Activated CD4-positive, CD25-positive, alpha-beta regulatory T cell (primary cell): ENCODE measurements at places on chromosomes 3 and 15.

GRCh38 chr15:33411596-33412540, 101.1 kb downstream of the RYR3 start:
- no peak for DNase-seq

DNA sequence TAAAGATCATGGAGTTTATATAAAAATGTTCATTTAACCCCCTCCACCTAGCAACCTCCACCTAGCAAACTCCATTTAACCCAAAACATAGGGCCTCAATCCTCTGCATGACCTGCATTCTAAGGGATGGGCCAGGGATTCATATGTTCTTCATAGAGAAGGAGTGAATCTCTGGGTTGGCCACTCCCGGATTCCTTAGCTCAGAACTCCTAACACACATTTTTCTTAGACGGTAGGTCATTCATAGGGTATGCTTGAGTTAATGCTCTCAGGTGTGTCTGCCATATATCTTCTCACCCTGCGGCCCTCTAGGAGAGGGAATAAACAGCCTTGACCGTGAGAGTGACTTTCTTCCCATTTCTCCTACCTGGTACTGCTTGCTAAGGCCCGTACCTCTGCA, 102.0 kb upstream of the IGSF10 start:
- no peak for DNase-seq

DNA sequence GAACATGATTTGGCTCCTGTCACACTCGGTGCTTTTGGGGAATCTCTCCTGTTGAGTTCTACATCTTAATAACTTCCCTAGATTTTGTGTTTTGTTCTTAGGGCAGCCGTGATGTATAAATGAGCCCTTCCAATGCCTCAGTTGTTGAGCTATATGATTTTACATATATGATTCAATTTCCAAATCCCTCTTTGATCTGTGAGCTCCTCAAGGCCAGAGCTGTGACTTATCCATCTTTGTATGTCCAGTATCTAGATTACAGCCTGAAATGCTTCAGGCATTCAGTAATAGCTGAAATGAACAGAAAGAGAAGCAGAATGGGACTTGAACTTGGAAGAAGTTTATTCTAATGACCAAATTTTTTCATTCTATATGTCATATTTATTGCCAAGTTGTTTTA, 26.6 kb downstream of the CGGBP1 start:
- DNase-seq = no peak

DNA sequence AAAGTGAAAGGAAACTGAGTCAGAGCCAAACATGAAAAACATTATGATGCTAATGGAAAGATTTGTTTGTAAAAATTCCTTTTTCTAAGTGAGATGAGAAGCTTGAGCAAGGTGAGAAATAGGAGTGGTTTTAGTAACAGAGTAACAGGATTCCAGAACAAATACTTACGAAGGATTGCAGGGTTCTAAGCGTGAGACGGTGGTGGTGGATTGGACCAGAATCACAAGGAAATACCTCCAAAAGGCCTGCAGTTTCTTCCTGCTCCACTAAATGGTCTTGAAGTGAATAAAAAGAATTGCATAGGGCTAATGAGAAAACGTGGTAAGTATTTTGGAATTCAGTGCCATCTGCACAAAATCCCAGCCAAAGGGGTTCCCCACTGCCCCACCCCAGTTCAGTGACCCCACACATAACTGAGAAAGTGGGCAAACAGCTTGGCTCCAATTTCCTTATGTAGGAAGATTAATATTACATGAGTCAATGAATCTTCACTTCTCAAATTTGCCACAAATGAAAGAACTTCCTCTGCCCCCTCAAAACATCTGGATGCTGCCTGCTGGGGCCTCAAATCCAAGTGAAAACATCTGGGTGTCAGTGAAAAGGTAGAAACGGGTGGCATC, 283.8 kb upstream of the NR2F2 start:
- DNase-seq = no peak

- no peak for DNase-seq
These were observed 116.3 kb downstream of the CORO2B start for GRCh38 chr15:68695061-68695595.

DNA sequence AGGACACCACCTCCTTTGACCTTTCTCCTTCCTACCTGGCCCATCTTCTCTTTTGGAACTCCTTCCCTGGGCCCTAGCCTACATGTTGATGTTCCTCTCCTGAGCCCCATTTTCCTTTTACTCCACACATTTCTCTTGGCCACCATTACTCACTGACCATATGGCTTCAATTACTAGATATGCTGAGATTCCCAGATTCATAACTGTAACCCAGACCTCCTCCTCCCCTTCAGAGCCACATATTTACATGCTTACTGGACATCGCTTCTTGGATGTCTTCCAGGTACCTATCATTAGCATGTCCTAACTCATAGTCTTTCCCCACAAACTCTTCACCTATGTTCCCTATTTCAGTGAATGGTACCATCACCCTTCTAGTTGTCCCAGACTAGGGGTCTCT, 24.4 kb upstream of the TRIM59 start:
- DNase-seq = no peak

DNA sequence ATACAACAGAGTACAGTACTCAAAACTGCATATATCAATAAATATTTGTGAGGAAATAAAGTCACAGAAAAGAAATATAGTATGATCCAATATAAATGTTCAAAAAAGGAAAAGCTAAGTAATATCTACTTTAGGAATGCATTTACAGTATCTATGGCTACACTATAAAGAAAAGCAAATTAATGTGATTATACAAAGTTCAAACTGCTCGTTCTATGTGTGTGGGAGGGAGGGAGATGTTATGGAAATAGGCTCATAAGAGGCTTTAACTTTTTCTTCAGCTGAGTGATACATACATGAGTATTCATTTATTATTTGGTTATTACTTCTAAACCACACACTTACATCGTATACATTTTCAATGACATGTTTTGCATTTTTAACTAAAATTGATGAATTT, 377.7 kb upstream of the AGTR1 start:
- no peak for DNase-seq

DNA sequence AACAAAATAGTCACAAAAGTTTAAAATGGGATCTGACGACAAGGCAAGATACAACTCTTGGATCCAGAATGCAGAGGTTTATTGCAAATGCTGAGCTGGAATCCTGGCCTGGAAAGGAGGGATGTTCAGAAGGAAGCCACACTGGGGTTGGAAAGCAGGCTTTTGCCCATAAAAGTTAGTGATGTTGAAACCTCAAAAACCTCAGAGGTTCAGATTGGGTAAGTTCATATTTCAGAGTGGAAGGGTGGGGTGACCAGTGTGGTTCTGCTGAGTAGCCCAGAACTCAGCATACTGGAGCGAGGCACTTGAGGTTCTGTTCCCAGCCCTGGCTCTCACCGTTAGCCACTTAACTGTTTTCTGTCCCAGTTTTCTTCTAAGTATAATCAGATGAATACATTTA, 114.0 kb upstream of the OSTN start:
- DNase-seq = no peak

DNA sequence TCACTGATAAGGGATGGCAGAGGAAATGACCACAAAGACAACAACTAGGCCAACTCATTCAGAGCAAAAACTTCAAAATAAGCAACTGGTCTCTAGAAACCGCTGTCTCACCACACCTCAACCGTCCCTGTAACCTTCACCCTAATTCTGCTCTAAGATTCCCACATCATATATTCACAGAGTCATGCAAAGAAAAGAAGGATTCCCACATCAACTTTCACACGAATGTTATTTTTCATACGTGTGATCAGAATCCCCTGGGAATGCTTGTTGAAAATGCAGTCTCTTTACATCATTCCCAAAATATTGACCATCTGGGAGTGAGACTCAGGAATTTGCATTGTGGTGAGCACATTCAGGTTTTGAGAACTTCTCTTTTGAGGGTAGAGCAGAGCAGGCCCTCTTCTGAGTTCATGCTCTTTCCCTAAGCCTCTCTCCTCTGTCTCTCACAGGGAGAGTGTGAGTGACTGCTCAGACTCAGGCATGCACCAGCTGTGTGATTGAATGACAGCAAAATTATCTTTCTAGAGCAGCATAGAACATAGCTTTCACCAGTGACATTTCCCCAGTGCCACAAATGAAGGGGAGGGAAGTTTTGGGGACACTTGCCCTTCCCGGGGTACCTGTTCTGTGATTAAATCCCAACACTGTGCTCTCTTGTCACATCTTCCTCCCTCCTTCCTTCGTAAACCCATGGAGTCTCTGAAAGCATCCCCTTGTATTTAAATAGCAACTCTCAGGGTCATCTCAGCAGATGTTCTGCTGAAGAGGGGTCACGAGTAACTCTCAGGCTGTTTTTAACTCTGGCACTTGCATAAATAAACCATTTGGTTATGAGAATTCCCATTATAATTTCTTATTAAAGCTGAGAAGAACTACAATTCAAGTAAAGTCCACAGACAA, 170.9 kb downstream of the PLCL2 start:
- DNase-seq = no peak
